ENCODE measurements at places on chromosomes 12 and 14. TPM values are rescaled to one million over a fixed set of nuclear protein-coding genes. Genes with fewer than 3 reads are reported as not detected.

Gene ITGB7
- total RNA-seq: 3.3 TPM

Gene SELPLG
- total RNA-seq: 0.96 TPM

DNA sequence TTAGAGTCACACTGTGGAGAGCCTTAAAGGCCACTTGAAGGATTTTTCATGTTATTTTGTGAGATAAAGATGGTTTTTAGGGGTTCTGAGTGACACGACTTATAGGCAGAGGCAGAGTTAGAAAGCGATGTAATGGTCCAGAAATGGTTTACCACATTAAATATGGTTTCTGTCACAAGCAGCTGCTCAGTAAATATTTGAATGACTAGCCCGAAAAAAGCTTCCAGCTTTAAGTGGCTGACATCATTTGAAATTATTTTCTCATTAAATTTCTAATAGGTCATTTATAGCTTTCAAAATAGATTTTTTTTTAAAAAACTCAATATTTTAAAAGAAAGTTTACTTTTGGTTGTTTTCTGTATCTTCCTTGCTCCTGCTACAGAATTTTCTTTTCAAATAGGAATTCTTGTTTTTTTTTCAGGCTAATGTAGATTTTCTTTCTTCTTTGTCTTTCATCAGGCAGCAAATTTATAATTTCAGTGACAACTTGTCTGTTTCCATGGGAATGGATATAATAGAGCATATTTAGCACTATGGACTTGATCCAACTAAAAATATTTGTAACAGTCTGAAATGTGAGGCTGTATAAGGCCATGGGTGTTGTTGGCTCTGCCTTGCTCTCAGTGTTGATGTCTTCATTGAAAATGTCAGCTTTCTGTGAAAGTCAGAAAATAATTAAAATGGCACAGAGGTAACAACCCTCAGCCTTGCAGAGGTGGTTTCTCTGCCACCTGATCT is 700.0 kb downstream of the TMTC2 start:
- no peak for DNase-seq

- no peak for DNase-seq
These were observed 31.4 kb downstream of the PPFIBP1 start for GRCh38 chr12:27555361-27555760.

DNA sequence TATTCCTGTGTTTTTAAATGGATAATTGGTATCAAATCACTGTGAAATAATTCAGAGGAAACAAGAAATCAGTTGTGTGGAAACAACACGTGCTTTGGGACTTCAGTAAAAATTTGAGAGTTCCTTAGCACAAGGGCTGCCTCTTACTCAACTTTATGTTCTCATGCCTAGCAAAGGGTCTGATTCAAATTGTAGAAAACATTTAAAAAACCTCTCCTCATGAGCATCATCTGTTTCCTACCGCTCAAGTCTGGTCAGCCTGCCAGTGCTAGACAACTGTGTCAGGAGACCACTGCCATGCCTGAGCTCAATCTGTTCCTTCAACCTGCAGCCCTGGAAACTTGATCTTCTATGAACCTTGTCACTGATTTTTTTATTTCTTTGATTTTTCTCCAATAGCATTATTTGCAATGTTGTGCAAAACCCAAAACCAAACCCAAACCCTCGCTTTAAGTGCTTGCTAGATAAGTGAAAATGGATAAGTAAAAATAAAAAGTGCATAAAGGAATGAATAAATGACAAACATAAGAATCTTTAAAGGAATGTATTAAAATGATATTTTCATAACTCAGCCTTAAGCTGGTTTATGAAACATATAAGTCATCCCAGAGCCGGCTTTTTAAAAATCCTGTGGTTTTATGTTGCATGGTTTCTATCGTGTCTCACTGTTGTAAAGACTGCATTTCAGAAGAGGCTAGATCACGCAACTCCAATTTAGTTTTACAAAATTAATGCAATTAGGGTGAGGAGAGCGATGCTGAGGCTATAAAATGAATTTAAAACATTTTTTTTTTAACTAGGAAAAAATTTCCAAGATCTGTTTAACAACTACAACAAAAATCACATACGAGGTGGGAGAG is 361.2 kb upstream of the PDE3A start:
- DNase-seq: no peak

- no peak for DNase-seq
These were observed 33.4 kb downstream of the CRADD start for GRCh38 chr12:93710574-93710926.

- DNase-seq: no peak
These were observed 593.7 kb downstream of the TMEM121 start for GRCh38 chr14:106120101-106120500.

DNA sequence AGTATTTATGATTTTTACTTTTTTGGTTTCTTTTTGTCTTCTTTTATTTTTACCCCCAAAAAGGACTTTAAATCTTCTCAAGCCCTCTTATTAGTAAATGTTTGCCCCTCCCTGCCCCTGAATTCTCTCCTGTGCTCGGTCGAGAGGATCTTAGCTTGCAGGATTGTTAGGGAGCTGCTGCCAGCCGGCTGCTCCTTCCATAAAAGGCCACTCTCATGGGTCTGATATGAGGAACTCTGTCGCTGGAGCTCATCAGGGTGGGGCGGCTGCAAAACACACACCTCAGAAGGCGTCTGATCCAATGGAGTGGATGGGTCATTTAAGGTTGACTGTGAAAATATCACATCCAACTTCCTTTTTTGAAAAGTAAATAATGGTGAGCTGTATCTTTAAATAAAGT is 8.5 kb downstream of the LTBR start:
- DNase-seq: peak; percentile 35

All from PC-9 (cell line).